ENCODE measurements at places on chromosomes 11 and 22. TPM values are rescaled to one million over a fixed set of nuclear protein-coding genes. Genes with fewer than 3 reads are reported as not detected.

GRCh38 chr11:120281143-120281795, 41.3 kb downstream of the POU2F3 start:
- no peaks in the 10 kb centered on the region for H3K36me3 ChIP-seq
- no peak for DNase-seq
- H3K27ac ChIP-seq, result no peak overlapping the region
- no peak overlapping the region for H3K4me3 ChIP-seq
- H3K27me3 ChIP-seq, result peaks cover 22% of the 10 kb centered on the region
- H3K4me1 ChIP-seq, result no peaks in the 10 kb centered on the region

DNA sequence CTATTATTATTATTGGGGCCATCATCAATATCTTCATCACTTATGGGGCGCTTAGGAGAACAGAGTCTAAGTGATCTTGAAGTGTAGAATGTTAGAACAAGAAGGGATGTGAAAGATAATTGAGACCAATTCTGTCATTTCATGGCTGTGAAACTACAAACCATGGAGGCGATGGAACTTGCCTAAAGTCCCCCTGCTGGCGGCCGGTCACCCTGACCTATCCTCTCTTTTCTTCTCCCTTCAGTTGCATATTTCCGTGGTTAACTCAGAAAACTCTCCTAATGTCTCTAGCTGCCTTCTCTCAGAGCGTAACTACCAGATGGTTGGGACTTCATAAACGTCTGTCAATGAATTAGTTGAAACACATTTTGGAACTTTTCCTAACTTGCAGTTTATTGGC, 6.6 kb upstream of the OR4B1 start:
- no peak overlapping the region for H3K4me3 ChIP-seq
- no peak overlapping the region for H3K27ac ChIP-seq
- peaks cover 17% of the 10 kb centered on the region for H3K27me3 ChIP-seq

- H3K36me3 ChIP-seq, result no peaks in the 10 kb centered on the region
- no peak overlapping the region for H3K4me3 ChIP-seq
- no peak overlapping the region for H3K27ac ChIP-seq
- no peaks in the 10 kb centered on the region for H3K27me3 ChIP-seq
- no peak for DNase-seq
Measured at GRCh38 chr11:115280775-115281174, 223.4 kb downstream of the CADM1 start.

DNA sequence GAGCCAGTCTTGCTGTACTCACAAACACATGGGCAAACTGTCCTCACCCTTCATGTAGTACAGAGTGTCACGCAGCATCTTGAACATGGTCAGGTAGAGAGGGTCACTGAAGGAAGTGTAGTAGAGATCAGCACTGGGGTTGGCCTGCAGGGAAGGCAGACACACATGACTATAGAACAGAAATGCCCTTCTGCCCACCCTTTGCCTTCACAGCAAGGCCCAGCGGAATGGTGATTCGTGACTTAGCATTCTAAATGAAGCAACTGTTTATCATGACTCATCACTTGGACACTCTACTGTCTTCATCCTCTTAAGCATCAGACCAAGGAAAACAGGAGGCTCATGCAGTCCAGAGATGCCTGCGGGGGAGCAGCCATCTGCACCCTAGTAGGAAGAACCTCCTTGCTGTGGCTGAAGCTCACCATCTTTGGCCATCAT, 33.4 kb downstream of the SERPIND1 start:
- H3K4me3 ChIP-seq, result no peak overlapping the region
- peaks cover 25% of the 10 kb centered on the region for H3K4me1 ChIP-seq
- no peak overlapping the region for H3K27ac ChIP-seq
- DNase-seq, result no peak
- H3K36me3 ChIP-seq, result peaks cover 4% of the 10 kb centered on the region
- no peaks in the 10 kb centered on the region for H3K27me3 ChIP-seq

- DNase-seq, result no peak
- H3K36me3 ChIP-seq, result no peaks in the 10 kb centered on the region
- no peak overlapping the region for H3K27ac ChIP-seq
- H3K4me3 ChIP-seq, result no peak overlapping the region
- H3K4me1 ChIP-seq, result peaks cover 40% of the 10 kb centered on the region
Measured at GRCh38 chr22:20852503-20852902, 6.1 kb downstream of the PI4KA start.

- DNase-seq, result no peak
- H3K4me1 ChIP-seq, result no peaks in the 10 kb centered on the region
- H3K27ac ChIP-seq, result no peak overlapping the region
- H3K27me3 ChIP-seq, result peaks cover 8% of the 10 kb centered on the region
- no peak overlapping the region for H3K4me3 ChIP-seq
Measured at GRCh38 chr11:106043540-106043939, 21.5 kb upstream of the MSANTD4 start.

GRCh38 chr11:127073621-127074020, 73.1 kb upstream of the KIRREL3 start:
- H3K4me3 ChIP-seq, result no peak overlapping the region
- no peak overlapping the region for H3K27ac ChIP-seq
- H3K4me1 ChIP-seq, result no peaks in the 10 kb centered on the region

GRCh38 chr22:46028106-46028991, 51.4 kb upstream of the WNT7B start:
- H3K4me3 ChIP-seq, result peak overlapping the region; percentile 27
- H3K36me3 ChIP-seq, result no peaks in the 10 kb centered on the region
- peaks cover 21% of the 10 kb centered on the region for H3K27me3 ChIP-seq
- no peak overlapping the region for H3K27ac ChIP-seq
- H3K4me1 ChIP-seq, result peaks cover 4% of the 10 kb centered on the region
- DNase-seq, result no peak

GRCh38 chr11:3152471-3153110, 12.5 kb downstream of the OSBPL5 start:
- H3K36me3 ChIP-seq, result no peaks in the 10 kb centered on the region
- H3K27ac ChIP-seq, result no peak overlapping the region
- peaks cover 7% of the 10 kb centered on the region for H3K4me1 ChIP-seq

- H3K36me3 ChIP-seq, result peaks cover 18% of the 10 kb centered on the region
- no peaks in the 10 kb centered on the region for H3K27me3 ChIP-seq
- no peak for DNase-seq
- H3K27ac ChIP-seq, result no peak overlapping the region
Measured at GRCh38 chr11:11944444-11944843, 64.0 kb downstream of the DKK3 start.

DNA sequence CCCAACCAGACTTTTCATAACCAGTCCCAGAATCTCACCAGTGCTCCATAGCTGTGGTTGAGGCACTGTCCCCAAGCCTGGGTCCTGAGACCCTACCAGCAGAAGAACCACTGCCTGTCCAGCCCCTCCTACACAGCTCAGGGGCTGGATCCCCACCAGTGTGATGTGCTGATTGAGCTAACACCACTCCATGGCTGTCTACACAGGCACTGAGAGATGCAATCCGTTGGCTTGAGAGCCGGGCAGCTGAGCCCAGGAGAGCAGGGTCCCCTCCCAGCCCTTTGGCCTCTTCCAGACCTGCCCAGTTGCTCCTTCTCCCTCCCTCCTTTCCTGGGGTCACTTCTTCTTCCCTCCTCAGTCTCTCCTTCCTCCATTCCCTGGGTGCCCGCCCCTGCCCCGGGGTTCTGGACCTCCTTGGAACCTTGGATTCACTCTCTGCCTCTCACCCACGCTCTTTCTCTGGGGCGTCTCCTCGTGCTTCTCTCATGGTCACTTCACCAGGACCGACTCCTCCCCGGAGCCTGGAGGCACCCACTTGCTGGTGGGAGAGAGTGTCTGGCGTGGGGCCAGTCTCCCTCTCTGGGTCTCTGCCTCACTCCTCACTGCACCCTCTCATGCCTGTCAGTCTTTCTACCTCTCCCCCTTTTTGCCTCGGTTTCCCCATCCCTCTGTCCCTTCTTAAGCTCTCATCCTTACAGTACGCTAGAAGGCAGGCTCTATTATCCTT, 706 bp upstream of the SCYL1 start:
- H3K4me1 ChIP-seq, result peaks cover 58% of the 10 kb centered on the region
- peak overlapping the region; percentile 84 for H3K4me3 ChIP-seq
- no peaks in the 10 kb centered on the region for H3K27me3 ChIP-seq
- peaks cover 2% of the 10 kb centered on the region for H3K36me3 ChIP-seq
- no peak for DNase-seq

DNA sequence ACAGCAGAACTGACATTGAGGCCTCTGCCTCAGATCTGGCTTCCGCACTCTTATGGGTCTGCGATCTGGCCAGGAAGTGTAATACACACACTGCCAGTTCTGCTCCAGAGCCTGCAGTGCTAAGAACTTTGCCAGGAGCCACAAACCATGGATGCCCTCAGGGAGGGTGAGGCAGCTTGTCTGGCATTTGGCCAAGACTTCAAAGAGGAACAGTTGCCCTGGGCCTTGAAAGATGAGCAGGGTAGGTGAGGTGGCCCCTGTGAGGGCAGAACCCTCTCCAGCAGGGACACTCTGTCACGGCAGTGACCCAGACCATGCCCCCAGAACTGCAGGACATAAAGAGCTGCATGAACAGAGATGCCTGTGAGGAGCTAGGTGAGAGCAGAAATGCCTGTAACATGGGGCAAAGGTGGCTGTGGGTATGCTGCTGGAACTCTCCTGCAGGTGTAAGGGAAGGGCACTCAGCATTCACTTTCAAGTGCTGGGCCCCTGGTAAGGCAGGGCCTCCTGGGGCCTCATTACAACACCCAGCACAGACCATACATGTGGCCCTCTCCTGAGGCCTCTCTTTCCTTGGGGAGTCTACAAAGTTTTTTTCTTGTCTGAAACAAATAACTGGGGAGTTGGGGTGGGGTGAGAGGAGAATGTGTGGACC, 47.3 kb downstream of the NEU3 start:
- H3K4me3 ChIP-seq, result no peak overlapping the region
- H3K4me1 ChIP-seq, result peaks cover 13% of the 10 kb centered on the region
- no peak overlapping the region for H3K27ac ChIP-seq
- H3K27me3 ChIP-seq, result peaks cover 6% of the 10 kb centered on the region

GRCh38 chr11:119803726-119804294, 74.8 kb upstream of the NECTIN1 start:
- peaks cover 7% of the 10 kb centered on the region for H3K27me3 ChIP-seq
- DNase-seq, result no peak
- H3K36me3 ChIP-seq, result no peaks in the 10 kb centered on the region
- no peaks in the 10 kb centered on the region for H3K4me1 ChIP-seq

The OR52A1 gene
- total RNA-seq, result not detected

The SLC22A9 gene
- total RNA-seq, result not detected

The TRIM48 gene
- not detected for total RNA-seq

The MMP3 gene
- not detected for total RNA-seq

Measured in activated T-cell treated with anti-CD3 and anti-CD28 coated beads, Interleukin-2, amount 50 U/mL, for 72 hours (primary cell).